ENCODE measurements at places on chromosomes 3 and 15.

- no peak for DNase-seq
These were observed 637.1 kb downstream of the MAGI1 start for GRCh38 chr3:65401359-65402305.

DNA sequence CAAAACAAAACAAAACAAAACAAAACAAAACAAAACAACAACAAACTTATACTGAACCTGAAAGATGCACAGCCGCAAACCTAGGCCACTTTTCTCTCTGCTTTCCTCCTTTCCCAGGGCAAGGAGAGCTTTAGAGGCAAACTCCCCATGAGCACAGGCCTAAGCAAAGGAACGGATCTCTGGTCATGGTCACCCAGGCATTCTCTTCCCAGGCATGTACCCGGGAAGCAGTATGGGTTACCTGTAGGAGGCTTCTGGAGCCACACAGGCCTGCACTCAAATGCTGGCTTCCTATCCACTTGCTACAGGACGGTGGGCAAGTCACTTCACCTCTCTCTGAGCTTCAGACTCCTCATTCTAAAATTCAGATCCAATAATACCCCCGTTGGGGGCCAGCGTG, 171.8 kb downstream of the SMAD6 start:
- no peak for DNase-seq

- no peak for DNase-seq
These were observed 115.2 kb downstream of the NTRK3 start for GRCh38 chr15:88141269-88141889.

- no peak for DNase-seq
These were observed 66.7 kb upstream of the OCA2 start for GRCh38 chr15:28165791-28166190.

GRCh38 chr3:150261418-150261817, 146.7 kb upstream of the TSC22D2 start:
- no peak for DNase-seq

DNA sequence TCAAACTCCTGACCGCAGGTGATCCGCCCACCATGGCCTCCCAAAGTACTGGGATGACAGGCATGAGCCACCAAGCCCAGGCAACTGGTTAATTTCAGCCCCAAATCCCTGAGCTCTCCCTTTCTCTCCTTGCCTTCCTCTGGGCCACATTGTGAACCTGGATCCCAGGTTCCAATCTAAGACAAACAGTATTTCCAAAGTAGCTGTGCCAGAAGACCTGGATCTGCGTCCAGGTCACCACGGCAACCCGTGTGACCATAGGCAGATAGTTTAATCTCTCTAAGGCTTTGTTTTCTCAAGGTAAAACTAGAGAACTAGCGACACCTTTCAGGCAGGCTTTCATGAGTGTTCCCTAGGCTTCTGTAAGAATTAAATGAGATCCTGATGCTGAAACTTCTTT, 5.9 kb upstream of the RBPMS2 start:
- no peak for DNase-seq

- DNase-seq: no peak
These were observed 18.2 kb upstream of the B4GALT4 start for GRCh38 chr3:119258915-119259314.

DNA sequence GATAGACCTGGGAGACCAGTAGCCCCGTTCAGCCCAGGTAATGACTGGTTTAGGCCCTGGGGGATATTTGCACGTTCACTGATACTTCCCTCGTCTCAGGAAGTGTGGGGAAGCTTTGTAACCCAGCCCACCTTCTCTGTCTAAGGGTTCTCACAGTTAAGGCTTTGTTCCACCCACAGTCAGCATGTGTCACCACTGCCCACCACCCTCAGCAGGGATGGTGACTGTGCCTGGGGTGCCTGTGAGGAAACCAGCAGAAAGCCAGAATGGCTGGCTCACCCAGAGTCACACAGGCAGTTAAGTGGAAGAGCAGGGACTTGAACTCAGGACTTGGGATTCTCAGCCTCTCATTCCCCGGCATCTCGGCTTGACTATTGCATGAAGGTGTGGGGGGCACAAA, 5.2 kb downstream of the KBTBD13 start:
- DNase-seq: no peak

Data from activated T-cell treated with anti-CD3 and anti-CD28 coated beads, Interleukin-2, amount 50 U/mL, for 1 hour (primary cell).